ENCODE measurements at places on chromosomes 1 and 21.

GRCh38 chr1:174990382-174990999 is 9.3 kb upstream of the CACYBP start:
- DNase-seq, result no peak

GRCh38 chr1:67339623-67340343 is 32.1 kb downstream of the IL12RB2 start:
- DNase-seq, result no peak

- no peak for DNase-seq
Observed at GRCh38 chr1:1273209-1273511, 494 bp downstream of the UBE2J2 start.

- no peak for DNase-seq
Observed at GRCh38 chr21:38144193-38144592, 112.6 kb upstream of the KCNJ15 start.

- no peak for DNase-seq
Observed at GRCh38 chr1:198444792-198445191, 95.7 kb downstream of the ATP6V1G3 start.
